T-helper 17 cell (primary cell): ENCODE measurements at places on chromosomes 13 and 19. TPM values are rescaled to one million over a fixed set of nuclear protein-coding genes. Genes with fewer than 3 reads are reported as not detected.

DNA sequence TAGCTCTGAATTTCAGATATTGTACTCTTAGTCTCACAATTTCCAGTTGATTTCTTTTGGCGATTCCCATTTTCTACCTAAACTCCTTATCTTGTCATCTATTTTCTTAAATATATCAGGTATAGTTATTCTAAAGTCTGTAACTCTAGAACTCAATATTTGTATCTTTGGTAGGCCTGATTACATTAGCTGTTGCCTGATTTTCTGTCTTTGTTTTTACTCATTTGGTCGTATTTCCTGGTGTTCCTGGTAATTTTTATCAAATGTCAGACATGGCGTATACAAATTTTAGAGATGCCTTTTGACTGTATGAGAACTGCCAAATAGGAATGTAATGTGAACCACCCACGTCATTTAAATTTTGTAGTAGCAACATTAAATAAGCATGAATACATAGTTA lies 266.7 kb downstream of the ZNF536 start:
- no peaks in the 10 kb centered on the region for H3K4me1 ChIP-seq
- H3K27ac ChIP-seq = no peak overlapping the region
- H3K4me3 ChIP-seq = no peak overlapping the region
- no peaks in the 10 kb centered on the region for H3K36me3 ChIP-seq

DNA sequence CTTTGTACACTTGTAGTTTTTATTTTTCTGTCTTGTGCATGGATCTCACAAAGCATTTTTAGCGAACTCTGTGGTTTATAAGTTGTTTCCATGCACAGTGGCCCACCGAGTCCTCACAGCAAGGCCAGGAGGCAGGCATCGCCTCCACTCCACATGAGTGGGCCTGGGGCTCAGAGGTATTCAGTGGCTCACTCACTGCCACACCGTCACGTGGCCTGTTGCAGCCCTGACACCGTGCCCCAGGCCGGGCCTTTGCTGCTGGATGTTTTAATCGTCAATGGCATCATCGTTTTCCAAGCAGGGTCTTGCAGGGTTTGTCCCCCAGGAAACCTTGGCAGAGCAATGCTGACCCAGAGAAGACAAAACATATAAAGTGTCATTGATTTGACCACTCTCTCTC lies 59.8 kb downstream of the SPACA7 start:
- peaks cover 24% of the 10 kb centered on the region for H3K27me3 ChIP-seq
- H3K36me3 ChIP-seq = no peaks in the 10 kb centered on the region
- no peak for DNase-seq
- H3K27ac ChIP-seq = no peak overlapping the region

Gene VSTM1
- total RNA-seq = 0.73 TPM

GRCh38 chr13:49938314-49938713 lies 2.2 kb upstream of the SPRYD7 start:
- H3K4me1 ChIP-seq = peaks cover 14% of the 10 kb centered on the region
- H3K27me3 ChIP-seq = no peaks in the 10 kb centered on the region
- H3K36me3 ChIP-seq = peaks cover 2% of the 10 kb centered on the region
- no peak overlapping the region for H3K4me3 ChIP-seq
- no peak for DNase-seq

GRCh38 chr13:35995136-35995535 lies 136.0 kb downstream of the DCLK1 start:
- H3K27ac ChIP-seq = no peak overlapping the region
- no peak overlapping the region for H3K4me3 ChIP-seq
- no peak for DNase-seq
- no peaks in the 10 kb centered on the region for H3K4me1 ChIP-seq
- no peaks in the 10 kb centered on the region for H3K36me3 ChIP-seq

Gene RAB8A
- total RNA-seq = 105 TPM

Gene RNF17
- 0.50 TPM for total RNA-seq

DNA sequence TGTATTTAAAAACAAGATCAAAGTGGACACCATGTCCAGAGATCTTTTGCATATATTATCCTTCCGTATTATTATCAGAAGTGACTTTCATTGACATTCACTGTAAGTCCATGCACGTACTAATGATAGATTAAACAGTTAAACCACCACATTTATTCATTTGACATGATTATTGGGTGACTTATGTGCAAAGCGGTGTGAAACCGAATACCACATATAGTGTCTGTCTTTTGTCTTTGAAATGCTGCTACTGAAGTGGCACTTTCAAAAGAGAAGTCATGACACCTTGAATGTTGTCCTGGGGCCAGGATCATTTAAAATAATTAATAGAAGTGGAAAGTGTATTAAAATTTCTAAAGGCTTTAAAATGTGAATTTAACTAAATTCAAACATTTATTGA lies 100.1 kb downstream of the ERCC5 start:
- H3K27ac ChIP-seq = no peak overlapping the region
- no peak for DNase-seq
- no peak overlapping the region for H3K4me3 ChIP-seq
- no peaks in the 10 kb centered on the region for H3K36me3 ChIP-seq

DNA sequence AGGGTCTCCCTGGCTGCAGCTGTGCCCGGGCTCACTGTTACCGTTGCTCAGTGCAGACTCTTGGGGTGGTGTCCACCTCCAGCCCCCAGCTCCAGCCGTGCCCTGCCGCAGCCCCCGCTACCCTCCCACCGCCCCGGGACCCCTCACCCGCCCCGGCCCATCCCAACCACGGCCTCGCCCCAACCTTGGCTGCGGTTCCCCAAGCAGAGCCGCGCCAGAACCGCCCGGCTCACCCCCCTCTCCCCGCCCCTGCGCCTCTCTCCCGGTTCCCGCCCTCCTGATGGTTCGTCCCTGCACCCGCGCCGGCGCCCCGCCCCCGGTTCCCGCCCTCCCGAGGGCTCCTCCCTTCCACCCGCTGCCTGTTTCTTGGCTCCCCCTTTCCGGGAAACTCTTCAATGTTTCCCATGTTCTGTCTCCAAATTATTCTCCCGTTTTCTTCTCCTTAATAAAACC lies 40.3 kb downstream of the ANKRD10 start:
- DNase-seq = peak; percentile 9
- peaks cover 33% of the 10 kb centered on the region for H3K27me3 ChIP-seq
- H3K27ac ChIP-seq = no peak overlapping the region
- no peaks in the 10 kb centered on the region for H3K36me3 ChIP-seq
- peak overlapping the region; percentile 76 for H3K4me3 ChIP-seq

Gene PRSS57
- total RNA-seq = not detected

Gene TEX29
- total RNA-seq = not detected

GRCh38 chr13:112251930-112252585 lies 124.1 kb upstream of the SPACA7 start:
- DNase-seq = no peak
- H3K4me1 ChIP-seq = no peaks in the 10 kb centered on the region
- no peak overlapping the region for H3K4me3 ChIP-seq
- peaks cover 2% of the 10 kb centered on the region for H3K36me3 ChIP-seq
- peaks cover 44% of the 10 kb centered on the region for H3K27me3 ChIP-seq

Gene PNMA8A
- total RNA-seq = not detected

Gene FXYD3
- total RNA-seq = not detected
